ENCODE measurements at places on chromosomes 11 and 22.

DNA sequence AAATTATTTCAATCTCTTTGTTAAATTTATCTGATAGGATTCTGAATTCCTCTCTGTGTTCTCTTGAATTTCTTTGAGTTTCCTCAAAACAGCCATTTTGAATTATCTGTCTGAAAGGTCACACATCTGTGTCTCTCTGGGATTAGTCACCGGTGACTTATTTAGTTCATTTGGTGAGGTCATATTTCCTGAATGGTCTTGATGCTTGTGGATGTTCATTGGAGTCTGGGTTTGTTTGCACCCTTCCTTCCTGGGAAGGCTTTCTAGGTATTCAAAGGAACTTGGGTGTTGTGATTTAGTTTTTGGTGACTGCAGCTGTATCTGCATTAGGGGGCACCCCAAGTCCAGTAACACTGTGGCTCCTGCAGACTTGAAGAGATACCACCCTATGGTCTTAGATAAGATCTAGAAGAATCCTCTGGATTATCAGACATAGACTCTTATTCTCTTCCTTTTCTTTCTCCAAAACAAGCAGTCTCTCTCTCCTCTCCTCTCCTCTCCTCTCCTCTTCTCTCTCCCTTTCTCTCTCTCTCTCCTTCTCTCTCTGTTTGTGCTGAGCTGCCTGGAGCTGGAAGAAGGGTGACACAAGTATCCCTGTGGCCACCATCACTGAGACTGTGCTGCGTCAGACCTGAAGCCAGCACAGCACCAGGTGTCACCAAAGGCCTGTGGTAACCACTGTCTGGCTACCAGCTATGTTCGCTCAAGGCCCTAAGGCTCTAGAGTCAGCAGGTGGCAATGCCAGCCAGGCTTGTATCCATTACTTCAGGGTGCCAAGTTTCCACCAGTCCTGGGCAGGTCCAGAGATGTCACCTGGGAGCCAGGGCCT, 3.3 kb upstream of the HEPN1 start:
- no peak for DNase-seq

DNA sequence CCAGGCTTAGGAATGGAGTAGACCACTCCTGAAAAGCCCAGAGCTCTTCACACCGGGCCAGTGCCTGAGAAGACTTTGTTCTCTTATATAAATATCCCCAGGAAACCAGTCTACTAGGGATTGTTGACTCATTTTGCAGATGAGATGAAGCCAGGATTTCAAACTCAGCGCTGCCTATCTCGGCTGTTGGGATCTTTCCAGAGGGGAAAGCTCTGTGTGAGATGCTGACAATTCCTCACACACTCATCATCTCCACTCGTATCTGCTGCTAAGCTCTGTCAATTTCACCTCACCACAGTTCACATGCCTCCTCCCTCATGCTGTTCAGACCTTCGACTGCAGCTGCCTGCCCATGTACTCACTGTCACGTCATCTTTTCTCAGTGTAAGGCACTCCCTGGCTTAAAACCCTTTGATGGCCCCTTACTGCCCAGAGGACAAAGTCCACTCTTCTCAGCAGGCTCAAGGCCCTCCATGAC, 12.5 kb downstream of the USH1C start:
- DNase-seq, result no peak

DNA sequence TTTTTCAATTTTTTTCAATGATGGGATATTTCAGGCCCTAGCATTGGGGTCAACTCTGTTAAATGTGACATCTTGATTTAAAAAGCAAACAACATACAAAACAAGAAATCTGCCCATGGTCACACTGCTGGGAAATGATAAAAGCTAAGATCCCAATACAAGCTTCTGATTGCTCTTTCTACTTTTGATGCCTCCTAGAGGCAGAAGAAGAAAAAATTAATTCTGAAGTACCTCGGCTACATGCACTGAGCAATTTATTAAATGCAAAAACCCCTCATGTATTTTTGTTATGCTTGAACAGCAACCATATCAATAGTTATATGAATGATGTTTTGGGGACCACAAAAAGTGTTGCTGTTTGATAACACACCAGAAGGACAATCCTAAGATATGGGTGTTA, 342.1 kb upstream of the NARS2 start:
- DNase-seq, result no peak

DNA sequence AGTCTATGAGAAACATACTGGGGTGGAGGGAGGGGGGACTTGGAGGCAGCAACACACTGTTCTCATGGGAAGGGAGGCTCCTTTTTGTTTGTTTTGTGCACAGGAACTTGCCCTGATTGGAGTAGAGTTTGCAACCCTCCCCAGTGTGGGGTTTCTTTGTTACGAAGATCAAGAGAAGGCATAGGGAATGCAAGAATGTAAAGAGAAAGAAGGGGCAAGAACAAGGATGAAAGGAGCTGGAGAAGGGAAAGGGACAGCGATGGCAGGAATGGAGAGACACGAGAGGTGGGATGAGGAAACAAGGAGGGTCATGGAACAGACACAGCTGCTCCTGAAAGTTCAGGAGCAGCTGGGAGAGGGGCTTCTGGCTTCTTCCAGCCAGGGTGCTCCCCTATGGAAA, 611.7 kb downstream of the NTM start:
- no peak for DNase-seq

DNA sequence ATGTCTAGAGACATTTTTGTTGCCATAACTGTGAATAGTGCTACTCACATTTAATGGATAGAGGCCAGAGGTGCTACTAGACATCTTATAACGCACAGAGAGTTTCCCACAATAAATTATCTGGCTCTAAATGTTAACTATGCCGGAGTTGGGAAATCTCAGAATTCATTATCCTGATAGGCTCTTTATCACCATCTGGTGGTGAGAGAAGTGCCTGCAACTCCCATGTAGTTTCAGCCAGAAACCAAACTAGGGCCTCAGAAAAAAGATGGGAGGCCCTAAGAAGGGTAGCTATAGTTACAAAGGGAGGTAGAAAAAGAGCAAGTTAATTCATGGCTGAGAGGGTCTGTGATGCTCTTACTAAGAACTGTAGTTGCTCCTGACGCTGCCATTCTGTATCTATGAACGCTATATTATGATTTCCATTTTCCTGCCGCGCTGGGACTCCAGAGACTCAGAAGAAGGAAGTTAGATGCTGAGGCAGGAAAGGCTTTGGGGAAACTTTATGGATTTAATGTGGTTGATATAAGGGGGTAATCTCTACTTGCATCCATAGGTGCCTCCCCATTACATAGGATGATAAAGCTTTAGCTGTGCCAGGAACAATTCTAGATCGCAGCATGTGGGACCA, 22.9 kb upstream of the MRPL17 start:
- no peak for DNase-seq

- no peak for DNase-seq
Measured at GRCh38 chr11:66470015-66470414, 3.3 kb downstream of the PELI3 start.

GRCh38 chr11:36608491-36609199, 10.6 kb upstream of the RAG2 start:
- DNase-seq, result no peak

DNA sequence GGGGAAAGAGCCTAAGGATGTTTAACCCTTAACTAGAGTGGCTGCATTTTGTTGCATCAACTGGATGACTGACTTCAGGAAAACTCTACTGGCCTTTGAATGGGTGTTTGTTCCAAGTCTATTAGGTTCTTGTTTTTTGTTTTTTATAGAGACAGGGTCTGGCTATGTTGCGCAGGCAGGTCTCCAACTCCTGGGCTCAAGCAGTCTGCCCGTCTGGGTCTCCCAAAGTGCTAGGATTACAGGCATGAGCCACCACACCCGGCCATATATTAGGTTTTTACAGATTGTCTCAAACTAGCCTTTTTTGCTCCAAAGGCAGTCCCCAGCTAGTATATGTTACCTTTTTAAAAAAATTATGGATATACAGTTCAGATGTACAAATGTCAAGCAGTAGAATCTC, 1.1 kb downstream of the SMARCB1 start:
- DNase-seq, result no peak

DNA sequence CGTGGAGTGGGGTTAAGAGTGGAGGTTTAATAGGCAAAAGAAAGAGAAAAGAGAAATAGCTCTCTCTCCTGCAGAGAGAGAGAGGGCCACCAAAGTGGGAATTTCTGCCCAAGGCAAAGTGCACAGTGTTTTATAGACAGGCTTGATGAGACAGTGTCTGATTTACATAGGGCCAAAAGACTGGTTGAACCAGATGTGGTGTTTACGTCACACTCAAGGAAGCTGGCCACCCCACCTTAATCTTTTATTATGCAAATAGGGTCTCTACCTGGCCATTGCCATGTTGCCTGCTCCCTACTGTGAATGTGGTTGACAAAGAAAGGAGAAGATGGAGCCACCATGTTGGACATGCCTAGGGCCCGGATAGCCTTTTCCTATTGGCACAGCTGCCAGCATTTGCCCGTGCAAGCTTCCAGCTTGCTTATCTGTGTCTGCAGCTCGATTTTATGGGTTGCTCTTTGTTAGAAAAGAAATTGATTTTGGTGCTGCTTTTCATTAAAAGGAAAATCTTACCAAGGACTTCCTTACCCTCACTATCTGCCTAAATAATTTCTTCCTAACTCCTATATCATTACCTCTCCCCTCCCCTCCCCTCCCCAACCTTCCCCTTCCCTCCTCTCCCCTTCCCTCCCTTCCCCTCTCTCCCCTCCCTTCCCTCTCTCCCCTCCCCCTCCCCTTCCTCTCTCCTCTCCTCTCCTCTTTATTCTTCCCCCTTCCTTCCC, 436.0 kb downstream of the NELL1 start:
- no peak for DNase-seq

DNA sequence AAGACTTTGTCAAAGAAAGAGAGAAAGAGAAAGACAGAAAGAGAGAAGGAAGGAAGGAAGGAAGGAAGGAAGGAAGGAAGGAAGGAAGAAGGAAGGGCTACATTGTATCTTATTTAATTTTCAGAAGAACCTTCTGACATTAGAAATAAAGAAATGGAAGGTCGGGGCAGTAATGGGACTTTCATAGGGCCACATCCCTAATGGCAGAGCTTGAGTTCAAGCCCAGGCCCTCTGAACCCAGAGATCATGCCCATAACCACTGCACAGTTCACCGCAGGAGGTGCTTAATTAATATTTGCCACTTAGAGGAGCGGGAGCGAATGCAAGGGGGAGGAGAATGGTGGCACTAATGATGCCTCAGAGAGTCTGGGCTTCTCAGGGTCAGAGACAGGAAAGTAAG, 233.3 kb downstream of the MN1 start:
- no peak for DNase-seq

DNA sequence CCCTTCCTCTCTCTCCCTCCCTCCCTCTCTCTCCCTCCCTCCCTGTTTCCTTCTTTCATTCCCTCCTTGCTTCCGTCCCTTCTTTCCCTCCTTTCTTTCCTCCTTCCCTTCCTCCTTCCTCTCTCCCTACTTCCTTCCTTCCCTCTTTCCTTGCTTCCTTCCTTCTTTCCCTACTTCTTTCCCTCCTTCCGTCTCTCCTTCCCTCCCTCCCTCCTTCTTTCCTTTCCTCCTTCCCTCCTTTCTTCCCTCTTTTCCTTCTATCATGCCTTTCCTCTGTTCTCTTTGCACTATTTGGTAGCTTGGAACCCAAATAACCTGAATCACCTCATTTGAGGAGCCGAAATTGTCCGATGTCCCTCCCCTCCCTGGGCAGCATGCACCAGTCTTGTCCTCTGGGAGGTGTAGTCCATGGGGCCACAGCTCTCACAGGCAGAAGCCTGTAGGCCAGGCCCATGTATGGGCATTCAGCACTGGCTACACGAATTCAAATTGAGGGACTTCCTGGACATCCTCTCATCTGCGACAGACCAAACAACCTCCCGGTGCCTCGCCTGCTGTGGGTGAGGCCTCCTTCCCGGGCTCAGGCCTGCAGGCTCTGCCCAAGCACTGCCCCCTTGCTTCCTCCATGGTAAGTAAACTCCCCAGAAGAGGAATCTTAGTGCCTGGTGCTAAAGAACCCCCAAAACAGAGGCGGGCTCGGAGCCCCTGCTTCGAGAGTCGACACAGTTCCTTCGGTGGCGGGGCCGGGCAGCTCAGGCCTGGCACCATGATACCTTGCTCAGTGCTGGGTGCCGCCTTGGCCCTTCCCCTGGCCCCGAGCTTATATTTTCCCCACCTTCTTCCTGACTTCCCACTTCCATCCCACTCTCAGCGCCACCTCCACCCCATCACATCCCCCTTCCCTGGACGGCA, 454.1 kb upstream of the CADM1 start:
- DNase-seq, result no peak

DNA sequence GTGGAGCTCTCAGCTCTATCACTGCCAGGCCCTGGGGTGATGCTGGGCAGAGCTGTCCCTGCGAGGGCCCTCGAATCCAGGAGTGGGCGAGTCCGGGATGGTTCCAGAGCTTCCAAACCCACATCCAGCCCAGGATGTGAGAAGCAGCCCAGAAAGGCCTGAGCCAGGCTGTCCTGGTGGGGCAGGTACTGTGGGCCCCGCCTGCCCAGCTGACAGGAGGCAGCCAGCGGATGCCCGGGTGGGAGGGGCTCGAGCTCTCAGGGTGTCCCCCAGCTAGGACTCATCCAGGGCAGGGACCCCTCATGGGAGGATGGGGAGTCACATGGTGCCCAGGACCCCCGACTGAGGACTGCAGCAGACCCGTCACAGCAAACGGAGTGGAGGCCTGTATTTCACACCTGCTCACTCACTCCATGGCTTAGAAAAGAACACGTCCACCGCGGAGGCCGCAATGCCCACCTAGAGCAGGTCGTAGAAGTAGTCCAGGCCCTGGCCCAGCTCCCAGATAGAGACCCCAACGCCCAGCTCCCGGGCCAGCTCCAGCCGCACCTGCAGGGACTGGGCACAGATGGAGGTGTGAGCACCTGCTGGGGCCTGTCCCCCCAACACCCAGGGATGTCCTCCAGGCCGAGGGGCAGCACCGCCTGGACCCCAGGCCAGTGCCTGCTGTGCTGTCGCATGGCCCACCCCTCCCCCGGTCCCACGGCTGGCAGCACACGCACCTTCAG, 26.9 kb downstream of the TSPAN4 start:
- DNase-seq, result no peak

- no peak for DNase-seq
Measured at GRCh38 chr11:80349997-80350396, 909.2 kb upstream of the TENM4 start.

- DNase-seq, result no peak
Measured at GRCh38 chr22:20606041-20606783, 98.8 kb downstream of the MED15 start.

GRCh38 chr11:95915051-95915450, 8.9 kb downstream of the MTMR2 start:
- no peak for DNase-seq

GRCh38 chr11:68841718-68842426, at the start of gene CPT1A:
TSS of gene CPT1A (minus strand) at chr11:68841916. CDS start at chr11:68815474, 26,442 bp downstream.
- DNase-seq, result peak; percentile 19

DNA sequence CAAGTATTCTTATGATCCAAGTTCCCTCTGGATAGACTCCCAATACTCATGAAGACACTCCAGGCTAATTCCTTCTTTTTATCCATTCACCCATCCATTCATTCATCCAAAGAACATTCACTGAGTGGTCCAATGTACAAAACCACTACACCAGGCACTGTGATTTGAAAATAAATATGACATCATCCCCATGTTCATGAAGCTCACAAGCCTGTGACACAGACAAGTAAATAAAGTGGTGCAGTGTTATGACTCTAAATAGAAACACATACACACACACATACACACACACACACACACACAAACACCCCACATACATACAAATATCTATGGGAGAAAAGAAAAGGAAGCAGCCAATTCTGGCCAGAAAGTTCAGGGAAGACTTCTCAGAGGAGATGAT, 35.5 kb downstream of the MTMR2 start:
- no peak for DNase-seq

- DNase-seq, result no peak
Measured at GRCh38 chr11:111422494-111423249, 43.6 kb upstream of the POU2AF1 start.

All from RCC 7860 (cell line).